NCI-H187 (cell line): ENCODE measurements at places on chromosomes 5 and 9.

DNA sequence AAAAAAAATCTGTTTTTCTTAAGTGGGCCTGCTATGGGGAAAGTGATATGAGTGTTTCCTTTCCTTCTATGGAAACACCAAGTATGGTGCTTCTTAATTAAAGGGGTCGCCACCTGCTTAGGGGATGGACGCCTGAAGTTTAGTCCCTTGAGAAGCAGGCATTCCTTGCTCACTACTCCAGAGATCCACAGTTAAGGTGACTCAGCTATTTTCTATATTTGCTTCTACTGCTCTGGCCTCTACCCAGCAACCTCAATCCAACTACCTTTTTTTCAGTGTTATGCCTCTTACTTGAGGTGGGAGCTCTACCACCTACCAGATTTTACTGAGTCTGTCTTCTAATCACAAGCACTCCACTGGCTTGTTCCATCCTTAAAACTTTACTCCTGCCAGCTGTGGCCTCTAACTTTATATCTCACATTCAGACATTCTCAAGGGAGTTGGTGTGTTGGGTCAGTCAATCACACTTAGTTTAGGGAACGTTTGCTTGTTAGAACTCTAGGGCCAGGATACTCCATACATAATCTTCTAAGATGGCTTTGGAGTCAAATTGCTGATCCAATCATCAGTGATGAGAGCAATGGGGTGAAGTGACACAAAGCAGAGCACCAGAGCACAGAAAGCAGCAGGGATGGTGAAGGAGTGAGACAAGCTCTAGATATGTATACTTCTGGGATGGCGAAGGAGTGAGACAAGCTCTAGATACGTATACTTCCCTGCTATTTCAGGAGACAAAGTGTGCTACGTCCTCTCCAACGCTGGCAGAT, 708.1 kb downstream of the EFNA5 start:
- DNase-seq, result no peak

- no peak for DNase-seq
These were observed 10.6 kb upstream of the MOCS2 start for GRCh38 chr5:53120165-53120564.

DNA sequence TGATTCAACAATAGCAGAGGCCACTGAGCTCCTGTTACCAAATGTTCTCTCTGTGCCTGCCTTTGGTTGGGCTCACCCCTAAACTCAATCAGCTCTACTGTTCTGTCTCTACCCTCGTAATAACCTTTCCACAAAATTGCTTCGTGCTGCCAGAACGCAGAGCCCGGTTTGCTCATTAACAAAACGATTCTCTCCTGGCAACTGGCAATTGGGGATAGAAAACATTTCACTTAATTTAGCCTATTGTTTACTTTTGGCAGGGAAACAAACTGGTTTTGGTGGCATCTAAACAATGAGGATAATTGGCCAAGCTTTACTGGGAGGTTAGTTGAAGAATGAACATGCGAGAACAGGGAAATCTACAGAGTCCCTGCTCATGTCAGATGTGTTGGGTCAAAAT, 56.6 kb downstream of the SLC28A3 start:
- DNase-seq, result no peak

- DNase-seq, result no peak
These were observed 36.0 kb downstream of the TTC1 start for GRCh38 chr5:160044967-160045366.

DNA sequence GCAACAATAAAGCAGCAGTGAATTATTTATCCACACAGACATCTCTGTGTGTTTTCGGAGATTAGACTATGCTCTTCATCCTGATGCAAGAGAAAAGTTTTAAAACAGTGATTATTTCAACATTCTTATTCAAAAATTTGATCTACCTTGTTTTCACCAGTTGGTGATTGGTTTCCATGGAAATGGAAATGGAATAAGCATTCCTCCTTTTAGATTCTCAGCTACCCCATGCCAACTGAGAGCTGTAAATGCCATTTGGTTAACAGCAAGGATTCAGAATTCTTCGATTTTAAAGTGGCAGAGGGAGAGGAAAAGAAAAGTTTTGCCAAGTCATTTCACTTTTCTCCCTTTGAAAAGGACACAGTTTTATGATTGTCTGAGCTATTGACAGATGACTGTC, 154.7 kb downstream of the PCSK5 start:
- no peak for DNase-seq

- DNase-seq, result no peak
These were observed 1.4 kb downstream of the PCDH1 start for GRCh38 chr5:141876628-141877355.

DNA sequence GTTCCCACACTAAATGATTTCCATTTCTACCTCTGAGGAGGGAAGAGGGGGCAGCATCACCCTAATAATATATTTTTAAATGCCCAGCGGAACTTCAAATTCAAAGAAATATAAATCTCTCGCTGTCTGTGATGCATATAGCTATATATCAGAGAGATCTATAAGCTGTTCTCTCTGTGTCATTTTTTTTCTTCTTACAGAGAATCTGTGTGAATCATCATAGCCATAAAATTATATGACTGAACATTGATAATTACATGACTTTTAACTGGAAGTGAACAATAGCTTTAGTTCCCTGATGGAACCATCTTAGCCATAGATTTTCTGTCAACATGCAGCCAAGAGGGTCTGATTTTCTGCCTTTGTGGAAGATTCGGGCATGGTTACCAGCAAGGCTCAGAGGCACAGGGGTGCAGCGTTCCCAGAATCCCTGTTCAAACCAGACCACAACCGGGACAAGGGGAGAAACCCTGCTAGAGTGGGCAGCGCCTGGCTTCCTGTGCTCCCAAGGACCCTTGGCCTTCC, 93.7 kb upstream of the OSMR start:
- DNase-seq, result no peak

DNA sequence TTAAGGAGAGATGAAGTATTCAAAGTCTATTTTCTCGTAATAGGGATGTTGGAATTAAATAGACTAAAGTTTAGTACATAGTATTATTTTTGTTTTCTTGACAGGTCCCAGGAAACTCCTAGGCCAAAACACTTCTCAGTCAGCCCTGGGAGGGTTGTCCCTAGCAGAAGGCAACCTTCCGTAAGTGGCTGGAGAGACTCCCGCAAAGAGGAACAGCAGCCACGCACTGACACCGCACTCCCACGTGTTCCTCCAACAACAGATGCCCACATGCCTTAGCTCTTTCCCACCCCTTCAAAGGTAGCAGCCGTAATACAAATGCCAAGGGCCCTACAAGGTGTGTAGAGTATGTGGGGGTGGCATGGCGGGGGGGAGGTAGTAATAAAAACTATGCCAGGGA, 28.4 kb downstream of the PCDHGC5 start:
- no peak for DNase-seq

GRCh38 chr5:144024545-144024944, 145.9 kb downstream of the YIPF5 start:
- no peak for DNase-seq

DNA sequence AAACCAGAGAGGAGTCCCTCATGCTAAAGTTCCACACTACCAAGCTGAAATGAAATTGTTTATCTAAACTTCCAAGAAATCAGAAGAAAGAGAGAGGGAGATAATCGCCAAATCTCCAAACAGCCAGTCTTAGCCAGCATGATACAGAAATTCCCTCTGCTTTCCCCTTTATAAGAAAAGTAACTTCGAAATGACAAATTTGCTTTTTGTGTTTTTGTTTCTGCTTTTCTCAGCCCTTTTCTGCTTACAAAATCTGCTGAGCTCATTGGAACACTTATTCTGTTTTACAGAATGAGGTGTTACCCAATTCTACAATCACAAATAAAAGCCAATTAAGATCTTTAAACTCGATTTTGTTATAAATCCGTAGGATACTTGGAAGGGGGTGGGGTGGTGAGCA, 72.9 kb downstream of the SFXN1 start:
- DNase-seq, result no peak

- no peak for DNase-seq
These were observed 227.2 kb downstream of the ICE1 start for GRCh38 chr5:5649641-5650040.

GRCh38 chr9:135166565-135166964, 79.1 kb downstream of the OLFM1 start:
- DNase-seq, result no peak

- DNase-seq, result no peak
These were observed 11.6 kb upstream of the TYRP1 start for GRCh38 chr9:12681620-12682019.

GRCh38 chr9:112168197-112168596, 6.9 kb downstream of the SUSD1 start:
- DNase-seq, result no peak

DNA sequence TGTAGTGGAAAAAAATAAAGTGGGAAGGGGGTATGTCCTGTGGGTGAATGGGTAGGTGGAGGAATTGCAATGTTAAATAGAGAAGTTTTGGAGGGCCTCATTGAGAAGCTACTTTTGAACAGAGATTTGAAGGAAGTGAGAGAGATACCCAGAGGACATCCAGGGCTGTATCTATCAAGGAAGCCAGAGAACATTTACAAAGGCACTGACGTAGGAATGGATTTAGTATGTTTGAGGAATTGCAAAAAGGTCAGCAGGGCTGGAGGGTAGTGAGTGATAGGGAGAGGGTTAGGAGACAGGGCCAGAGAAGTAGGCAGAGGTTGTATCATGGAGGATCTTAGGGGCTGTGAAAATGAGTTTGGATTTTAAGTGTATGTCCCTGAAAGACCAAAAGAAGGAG, 13.9 kb downstream of the PTTG1 start:
- no peak for DNase-seq

GRCh38 chr5:147578228-147579024, 68.6 kb upstream of the DPYSL3 start:
- no peak for DNase-seq

DNA sequence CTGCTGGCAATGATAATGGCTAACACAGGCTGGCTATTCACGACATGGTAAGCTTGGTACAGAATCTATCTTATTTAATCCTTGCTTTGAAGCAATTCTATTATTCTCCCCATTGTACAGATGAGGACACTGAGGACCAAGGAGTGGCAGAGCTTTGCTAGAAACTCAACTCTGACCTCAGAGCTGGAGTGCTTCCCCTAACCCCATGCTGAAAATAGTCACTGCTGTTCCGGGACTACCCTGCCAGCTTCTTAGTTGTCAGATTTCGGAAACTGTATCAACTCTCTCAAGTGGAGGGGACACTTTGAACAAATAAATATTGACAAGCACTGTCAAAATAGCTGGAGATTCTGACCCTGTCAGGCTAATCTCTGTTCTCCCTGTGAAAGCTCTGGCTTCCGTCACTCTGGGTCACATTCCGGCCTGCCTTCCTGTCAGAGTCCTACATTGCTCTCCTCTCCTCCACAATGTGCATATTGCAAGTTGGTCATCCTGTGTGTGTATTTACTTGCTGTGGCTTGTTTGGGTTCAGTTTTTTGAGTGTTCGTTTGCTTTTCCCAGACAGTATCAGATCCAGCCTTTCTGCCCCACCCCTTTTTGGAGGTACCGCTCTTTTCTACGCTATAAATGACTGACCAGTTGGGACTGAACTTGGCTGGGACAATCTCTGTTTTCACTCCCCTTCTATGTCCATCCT, 134.3 kb upstream of the MAP1B start:
- DNase-seq, result no peak

DNA sequence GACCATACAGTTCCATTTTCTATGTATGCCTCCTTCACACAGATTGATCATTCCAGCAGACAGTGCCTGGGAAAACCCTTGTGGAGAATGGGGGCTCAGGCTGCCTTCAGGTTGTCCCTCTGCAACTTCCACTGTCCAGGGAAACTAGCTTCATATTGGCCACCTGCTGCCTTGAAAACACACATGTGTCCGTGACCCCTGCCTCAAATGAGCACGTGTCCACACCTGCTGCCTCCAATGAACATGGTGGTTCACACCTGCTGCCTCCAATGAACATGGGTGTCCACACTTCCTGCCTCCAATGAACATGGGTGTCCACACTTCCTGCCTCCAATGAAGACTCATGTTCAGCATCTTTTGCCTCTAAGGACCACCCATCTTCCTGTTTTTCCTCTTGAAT, 185.4 kb upstream of the ADCY2 start:
- no peak for DNase-seq

- no peak for DNase-seq
These were observed 125.9 kb upstream of the MYO10 start for GRCh38 chr5:17061973-17062470.

- DNase-seq, result no peak
These were observed 2.3 kb downstream of the DNLZ start for GRCh38 chr9:136361047-136361753.

DNA sequence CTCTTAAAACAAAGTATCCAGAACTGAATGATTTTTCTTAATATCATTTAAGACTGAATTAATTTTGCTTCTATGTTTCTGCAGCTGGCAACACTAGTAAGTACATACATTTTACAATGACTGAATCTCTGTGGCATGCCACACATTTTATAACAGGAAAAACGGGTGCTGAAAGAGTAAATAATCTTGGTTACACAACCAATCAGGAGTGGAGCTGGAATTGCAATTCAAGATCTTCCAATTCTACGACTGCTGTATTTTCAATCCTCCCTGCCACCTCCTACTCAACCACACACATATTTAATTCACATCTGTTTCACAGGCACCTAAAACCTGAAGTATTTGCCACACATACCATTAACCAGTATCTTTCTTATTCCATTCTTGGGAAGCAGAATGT, 52.7 kb upstream of the NR5A1 start:
- no peak for DNase-seq

DNA sequence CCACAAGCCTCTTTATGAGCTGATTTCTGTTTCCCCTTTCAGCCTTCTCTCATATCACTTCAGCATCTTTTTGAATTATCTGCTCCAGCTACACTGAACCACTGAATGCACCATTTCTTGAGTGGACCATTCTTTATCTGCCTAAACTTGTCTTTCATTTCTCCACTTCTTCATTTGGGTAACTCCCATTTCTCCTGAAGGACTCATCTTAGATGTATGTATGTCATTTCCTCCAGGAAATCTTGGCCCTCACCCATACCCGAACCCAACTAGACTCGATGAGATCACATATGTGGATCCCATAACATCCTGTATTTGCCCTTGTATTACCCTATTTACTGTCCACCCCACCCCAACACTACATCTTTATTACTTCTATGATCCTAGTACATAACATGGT, 249.8 kb downstream of the KIF4B start:
- no peak for DNase-seq

GRCh38 chr9:102950346-102950745, 44.8 kb upstream of the CYLC2 start:
- no peak for DNase-seq

- no peak for DNase-seq
These were observed 63.5 kb upstream of the GARNL3 start for GRCh38 chr9:127201071-127201541.

DNA sequence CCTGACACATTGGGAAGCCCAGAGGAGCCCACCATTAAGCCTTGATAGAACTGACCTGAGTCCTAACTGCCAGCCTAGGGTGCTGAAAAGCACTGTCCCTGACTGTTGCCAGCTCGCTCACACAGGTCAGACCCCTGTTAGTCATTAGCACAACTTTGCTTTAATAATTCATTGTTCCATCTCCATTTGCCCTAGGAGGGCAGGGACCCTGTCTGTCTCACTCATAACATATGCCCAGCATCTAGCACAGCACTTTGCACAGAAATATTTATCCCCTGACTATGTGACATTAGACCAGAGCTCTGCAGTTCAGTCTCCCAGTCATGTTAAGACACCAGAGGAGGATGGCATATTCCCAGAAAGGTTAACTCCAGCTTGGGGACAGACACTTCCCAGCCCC, 61.8 kb upstream of the STXBP1 start:
- DNase-seq, result no peak

- DNase-seq, result no peak
These were observed 748.5 kb upstream of the CDH10 start for GRCh38 chr5:25393256-25393655.
